ENCODE measurements at places on chromosomes 1 and 21.

DNA sequence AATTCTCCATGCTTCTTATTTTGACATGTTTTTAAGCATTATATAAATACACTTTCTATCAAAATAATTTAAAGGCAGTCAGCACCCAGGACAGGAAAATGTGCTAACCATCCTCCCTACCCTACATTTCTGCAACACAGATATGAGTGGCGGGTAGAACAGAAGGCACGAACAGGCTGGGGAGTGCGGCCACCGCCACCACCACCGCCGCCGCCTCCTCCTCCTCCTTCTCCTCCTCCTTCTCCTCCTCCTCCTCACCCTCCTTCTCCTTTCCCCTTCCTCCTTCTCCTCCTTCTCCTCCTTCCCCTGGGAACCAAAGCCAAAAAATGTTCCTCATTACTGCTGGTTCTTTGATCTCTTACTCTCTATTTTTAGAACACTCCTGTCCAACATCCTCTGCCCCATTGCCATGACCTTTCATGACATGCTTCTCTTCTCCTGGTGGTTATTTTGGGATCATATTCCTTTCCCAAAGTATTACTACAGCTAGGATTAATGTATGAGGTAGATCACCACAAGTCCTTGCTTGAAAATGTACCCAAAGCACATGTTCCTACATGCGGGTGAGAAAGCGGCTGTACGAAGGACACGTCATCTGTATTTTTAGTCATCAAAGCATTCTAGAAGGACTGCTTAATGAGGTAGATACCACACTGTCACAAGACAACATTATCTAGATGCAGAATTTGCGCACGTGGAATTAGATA lies 24.5 kb upstream of the CCN1 start:
- no peak for DNase-seq

- no peak for DNase-seq
Observed at GRCh38 chr1:7326366-7326765, 444.7 kb upstream of the VAMP3 start.

GRCh38 chr1:48785869-48786268 lies 9.2 kb upstream of the BEND5 start:
- DNase-seq = no peak

- DNase-seq = no peak
Observed at GRCh38 chr1:153612111-153612754, 704 bp downstream of the S100A16 start.

DNA sequence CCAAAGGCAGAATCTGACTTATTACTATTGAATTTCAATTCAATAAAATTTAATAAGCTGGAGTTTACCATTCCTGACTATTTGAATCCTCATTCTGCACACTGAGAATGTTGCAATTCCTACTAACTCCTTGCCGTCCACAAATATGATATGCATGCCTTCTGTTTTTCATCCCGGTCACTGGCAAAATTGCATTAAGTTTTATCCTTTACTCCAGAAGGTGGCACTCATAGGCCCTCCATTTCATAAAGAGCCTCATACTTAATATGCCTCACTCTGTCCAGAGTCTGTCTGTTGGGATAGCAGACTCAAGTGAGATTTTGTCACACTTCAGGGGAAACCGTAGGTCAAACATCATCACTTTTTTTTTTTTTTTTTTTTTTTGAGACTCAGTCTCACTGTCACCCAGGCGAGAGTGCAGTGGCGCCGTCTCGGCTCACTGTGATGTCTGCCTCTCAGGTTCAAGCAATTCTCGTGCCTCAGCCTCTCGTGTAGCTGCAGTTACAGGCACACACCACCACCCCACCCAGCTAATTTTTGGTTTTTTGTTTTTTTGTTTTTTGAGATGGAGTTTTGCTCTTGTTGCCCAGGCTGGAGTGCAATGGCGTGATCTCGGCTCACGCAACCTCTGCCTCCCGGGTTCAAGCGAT lies 27.3 kb downstream of the F11R start:
- peak; percentile 51 for DNase-seq

DNA sequence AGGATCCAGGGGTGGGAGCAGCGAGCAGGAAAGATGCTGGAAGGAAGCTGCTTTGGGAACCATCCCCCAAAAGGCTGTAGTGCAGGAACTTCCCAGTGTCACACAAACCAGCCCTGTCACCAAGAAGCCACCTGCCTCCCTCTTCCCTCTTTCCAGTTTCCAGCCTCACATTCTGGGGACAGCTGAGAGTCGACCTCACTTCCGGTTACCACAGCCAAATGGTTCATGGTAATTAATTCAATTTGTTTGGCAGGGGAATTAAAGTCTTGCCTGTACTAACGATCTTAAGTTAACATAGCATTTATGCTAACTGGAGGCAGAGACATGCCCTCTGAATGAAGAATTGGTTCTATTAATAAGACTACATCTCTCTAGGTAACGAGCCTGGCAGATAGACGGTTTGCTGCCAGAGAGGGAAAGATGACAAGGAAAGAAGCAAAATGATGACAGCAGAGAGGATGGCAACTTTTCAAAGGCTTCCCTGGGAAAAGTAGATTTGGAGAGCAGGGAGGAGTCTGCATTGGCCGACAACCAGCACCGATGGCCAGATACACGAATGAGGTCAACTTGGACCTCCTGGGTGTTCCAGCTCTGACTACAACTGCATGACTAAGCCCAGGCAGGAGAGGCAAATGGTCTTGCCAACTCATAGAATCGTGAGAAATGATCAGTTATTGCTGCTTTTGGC lies 64.1 kb downstream of the TMCO4 start:
- no peak for DNase-seq

- no peak for DNase-seq
Observed at GRCh38 chr21:34270411-34270810, 93.4 kb upstream of the KCNE2 start.

GRCh38 chr1:40662151-40662550 lies 3.3 kb downstream of the RIMS3 start:
- DNase-seq = peak; percentile 24

- no peak for DNase-seq
Observed at GRCh38 chr1:193318347-193318746, 131.9 kb upstream of the B3GALT2 start.

GRCh38 chr1:167158111-167158812 lies 62.4 kb upstream of the POU2F1 start:
- no peak for DNase-seq

GRCh38 chr1:59898927-59899326 lies 27.6 kb downstream of the CYP2J2 start:
- no peak for DNase-seq

- DNase-seq = no peak
Observed at GRCh38 chr21:33025106-33025488, 638 bp upstream of the OLIG2 start.

- no peak for DNase-seq
Observed at GRCh38 chr1:173508541-173508940, 31.4 kb downstream of the PRDX6 start.

DNA sequence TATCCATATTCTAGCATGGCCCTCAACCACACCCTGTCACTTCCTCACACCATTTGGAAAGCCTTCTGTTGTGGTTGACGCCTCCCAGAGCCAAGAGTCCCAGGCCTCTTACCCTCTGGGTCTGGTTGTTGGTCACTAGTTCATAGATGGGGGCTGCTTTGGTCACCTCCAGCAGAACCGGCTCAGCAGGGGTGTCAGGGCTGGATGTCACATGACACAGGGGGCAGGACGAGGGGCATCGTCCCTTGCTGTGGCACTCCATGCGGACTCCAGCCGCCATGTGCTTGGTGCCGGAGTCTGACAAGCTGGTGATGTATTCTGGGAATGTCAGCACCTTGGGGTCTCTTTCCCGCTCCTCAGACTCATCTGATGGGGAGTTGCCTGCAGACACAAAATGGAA lies 270.1 kb downstream of the ASTN1 start:
- DNase-seq = no peak

GRCh38 chr1:236149696-236150228 lies 7.4 kb downstream of the GPR137B start:
- DNase-seq = no peak

DNA sequence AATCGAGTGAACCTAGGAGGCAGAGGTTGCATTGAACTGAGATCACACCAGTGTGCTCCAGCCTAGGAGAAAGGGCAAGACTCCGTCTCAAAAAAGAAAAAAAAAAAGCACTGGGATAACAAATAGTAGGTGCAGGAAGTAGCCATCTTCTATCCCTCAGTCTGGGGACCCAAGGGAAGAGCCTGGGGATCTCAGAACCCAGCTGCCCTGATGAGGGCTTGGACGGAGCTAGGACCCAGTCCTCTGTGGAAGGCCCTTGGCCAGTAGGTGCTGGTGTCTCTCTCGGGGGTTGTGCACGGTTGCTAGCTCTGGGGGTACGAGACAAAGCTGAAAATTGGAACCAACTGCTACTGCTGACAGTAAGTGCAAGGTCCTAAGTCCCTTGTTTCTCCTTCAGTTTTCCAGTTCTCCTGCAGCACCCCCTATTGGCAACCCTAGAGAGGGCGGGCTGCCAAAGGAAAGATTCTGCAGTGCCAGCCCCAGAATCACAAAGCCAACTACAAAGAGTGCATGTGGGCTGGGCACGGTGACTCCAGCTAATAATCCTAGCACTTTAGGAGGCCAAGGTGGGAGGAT lies 57.6 kb upstream of the KIF1B start:
- DNase-seq = peak; percentile 51

- no peak for DNase-seq
Observed at GRCh38 chr21:38266732-38267131, 9.9 kb downstream of the KCNJ15 start.

GRCh38 chr1:37515185-37516034 lies 844 bp upstream of the MEAF6 start:
- DNase-seq = no peak

GRCh38 chr21:43701936-43702784 lies 16.8 kb upstream of the PDXK start:
- no peak for DNase-seq

GRCh38 chr1:80769208-80769750 lies 1031.5 kb upstream of the ADGRL2 start:
- no peak for DNase-seq

DNA sequence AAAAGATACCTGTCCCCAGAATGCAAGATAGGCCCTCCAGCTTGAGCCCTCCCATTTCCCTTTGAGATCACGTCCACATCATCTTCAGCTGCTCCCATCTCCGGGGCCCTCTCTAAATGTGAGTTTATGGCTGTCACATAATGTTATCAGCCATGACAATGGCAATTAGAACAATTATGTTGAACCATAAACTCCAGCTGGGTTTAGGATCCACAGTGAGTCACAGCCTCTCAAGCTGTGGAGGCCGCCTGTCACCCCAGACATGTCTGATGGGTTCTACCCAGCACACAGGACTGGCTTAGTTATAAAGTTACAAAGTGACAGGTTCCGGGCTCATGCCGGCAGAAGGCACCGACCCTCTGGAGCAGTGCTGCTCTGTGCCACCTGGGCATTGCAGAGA lies 597.3 kb downstream of the PTPRU start:
- DNase-seq = no peak

DNA sequence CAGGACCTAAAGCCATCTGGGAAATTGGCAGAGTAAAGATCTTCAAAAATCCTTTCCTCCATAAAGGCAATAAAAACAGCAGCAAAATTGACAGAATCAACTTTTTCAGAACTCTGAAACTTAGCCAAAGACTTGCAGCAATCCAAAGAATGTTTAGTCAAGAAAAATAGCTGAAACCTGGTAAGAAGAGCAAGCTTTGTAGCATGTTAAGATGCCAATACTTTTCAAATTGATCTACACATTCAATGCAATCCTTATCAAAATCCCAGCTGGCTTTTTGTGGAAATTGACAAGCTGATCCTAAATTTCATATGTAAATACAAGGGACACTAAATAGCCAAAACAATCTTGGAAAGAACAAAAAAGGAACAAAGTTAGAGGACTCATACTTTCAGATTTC lies 23.8 kb upstream of the FAM163A start:
- DNase-seq = no peak

GRCh38 chr1:27590917-27591508 lies 12.9 kb downstream of the AHDC1 start:
- no peak for DNase-seq

GRCh38 chr21:27248814-27249213 lies 281.9 kb upstream of the ADAMTS5 start:
- no peak for DNase-seq

DNA sequence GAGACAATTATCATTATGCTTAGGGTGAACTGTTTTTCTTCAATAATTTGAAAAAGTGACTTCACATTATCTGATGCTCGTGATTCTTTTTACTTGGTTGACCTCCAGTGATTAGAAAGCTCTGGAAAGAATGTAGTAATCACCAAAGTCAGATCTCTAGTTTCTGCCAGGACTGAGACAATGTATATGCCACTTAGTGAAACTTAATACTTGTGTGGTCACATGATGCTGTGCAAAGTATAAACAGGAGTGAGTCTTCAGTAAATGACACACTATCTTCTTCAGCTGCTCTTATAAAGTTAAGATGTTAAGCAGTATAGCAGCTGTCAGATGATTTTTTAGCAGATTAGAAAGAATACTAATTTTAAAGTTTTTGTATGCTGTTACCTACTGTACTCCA lies 17.2 kb downstream of the VCAM1 start:
- DNase-seq = no peak

GRCh38 chr1:113797472-113797871 lies 14.8 kb downstream of the RSBN1 start:
- DNase-seq = no peak

DNA sequence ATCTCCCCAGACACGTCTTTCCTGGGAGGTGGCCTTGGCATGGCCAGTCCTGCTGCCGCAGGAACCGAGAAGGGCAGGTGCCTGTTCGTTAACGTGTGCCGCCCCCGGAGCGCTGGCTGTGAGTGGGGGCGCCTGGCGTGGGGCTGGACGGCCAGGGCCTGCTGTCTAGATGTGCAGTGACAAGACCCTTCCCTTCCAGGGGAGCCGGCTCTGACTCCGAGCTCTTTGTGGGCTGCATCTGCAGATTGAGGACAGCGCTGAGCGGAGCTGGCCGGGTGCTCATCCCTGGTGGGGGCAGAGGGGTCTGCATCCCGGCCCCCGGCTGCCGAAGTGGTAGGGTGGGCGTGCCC lies 13.0 kb downstream of the COL18A1 start:
- no peak for DNase-seq

DNA sequence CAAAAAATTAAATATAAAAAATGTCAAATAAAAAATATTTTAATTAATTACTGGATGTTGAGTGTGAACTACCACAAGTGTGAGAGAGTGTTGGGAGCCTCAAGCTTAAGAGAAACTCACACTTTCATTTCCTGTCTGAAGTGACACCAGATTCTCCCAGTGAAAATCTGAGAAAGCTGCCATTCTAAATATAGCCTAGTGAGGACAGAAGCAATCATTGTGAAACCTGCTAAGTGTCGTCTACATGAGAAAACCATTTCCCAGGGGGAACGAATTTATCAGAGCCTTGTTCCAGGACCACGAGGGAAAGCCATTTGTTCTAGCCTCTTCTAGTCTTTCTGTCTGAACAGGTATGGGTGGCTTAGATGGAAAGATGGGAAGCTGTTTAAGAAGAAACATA lies 329.3 kb upstream of the PRMT6 start:
- DNase-seq = no peak

DNA sequence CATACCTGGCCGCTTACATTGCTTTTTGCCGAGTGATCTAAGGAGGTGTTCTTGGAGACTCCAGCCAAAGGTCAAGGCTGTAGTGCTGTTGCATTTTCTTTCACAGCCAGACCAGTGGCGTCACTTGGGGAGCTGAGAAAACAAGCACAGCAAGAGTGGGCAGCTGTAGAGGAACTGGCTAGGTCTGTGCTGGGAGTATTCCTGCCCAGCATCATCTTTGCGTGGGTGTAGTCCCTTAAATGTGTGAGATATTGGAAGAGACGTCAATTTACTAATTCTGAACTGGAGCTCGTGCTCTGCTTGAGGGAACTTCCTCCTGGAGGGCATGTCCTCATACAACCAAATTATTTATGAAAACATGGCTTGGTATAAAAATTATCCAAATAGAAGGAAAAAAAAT lies 10.2 kb downstream of the UBIAD1 start:
- peak; percentile 27 for DNase-seq

GRCh38 chr1:9494936-9495758 lies 44.1 kb upstream of the SLC25A33 start:
- peak; percentile 73 for DNase-seq

GRCh38 chr1:44346878-44347277 lies 8.2 kb downstream of the ERI3 start:
- no peak for DNase-seq
